ENCODE measurements at places on chromosomes 3 and 15.

DNA sequence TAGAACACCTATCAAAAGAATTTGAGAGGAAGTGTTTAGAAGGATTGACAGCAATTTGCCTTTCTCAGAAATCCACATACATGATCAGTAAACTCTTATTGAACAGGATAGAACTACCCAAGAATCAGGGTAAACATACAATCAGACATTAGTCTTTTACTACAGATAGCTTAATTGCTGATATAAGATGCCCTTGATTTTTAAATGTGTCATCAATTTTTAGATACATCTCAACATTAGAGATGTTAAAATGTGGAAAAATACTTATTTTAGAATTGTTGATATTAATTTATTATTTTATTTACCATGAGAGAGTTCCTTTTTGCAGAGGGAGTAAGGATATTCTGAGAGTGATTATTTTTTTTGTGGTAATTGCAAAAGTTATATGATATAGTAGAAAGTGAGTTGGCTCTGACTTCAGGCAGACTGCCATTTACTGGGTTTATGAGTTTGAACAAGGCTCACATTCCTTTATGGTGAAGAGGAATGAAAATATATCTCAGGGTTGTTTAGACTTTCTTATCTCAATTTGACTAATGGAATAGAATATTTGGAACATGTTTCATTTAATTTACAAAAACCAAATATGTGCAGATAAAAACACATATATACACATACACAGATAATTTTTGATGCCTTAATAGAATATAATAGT lies 302.8 kb upstream of the GOLIM4 start:
- DNase-seq: no peak

DNA sequence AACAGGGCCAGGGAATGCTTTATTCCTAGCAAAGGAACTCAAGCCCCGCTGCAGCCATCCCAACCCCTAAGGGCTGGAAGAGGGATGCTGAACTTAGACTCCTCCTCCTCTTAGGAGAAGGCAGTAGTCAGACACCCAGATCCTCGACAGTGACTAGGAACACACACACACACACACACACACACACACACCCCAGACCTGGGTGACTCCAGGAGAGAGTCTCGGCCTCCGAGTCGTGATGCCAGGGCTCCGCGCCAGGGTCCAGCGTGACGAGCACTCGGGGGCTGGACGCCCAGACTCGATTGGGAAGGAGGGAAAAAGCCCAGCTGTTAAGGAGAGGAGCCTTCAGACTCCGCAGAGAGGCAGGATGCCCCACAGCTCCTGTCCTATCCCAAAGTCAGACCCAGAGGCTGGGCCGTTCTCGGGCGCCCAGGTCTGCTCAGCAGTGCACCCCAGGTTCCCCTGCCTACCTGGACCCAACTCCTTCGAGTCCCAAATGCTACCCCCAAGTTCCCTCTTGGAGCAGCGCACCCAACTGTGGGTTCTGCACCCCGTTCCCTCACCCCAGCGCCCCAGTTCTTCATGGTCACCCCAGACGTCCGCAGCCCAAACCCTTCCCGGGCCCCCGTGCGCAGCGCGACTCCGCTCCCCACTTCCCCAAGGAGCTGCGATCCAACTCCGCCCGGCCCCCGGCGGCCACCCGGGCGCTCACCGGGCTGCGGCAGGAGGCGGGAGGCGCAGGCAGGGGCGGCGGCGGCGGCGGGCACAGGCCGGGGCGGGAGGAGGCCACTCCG lies 421 bp downstream of the BMF start:
- DNase-seq: no peak

DNA sequence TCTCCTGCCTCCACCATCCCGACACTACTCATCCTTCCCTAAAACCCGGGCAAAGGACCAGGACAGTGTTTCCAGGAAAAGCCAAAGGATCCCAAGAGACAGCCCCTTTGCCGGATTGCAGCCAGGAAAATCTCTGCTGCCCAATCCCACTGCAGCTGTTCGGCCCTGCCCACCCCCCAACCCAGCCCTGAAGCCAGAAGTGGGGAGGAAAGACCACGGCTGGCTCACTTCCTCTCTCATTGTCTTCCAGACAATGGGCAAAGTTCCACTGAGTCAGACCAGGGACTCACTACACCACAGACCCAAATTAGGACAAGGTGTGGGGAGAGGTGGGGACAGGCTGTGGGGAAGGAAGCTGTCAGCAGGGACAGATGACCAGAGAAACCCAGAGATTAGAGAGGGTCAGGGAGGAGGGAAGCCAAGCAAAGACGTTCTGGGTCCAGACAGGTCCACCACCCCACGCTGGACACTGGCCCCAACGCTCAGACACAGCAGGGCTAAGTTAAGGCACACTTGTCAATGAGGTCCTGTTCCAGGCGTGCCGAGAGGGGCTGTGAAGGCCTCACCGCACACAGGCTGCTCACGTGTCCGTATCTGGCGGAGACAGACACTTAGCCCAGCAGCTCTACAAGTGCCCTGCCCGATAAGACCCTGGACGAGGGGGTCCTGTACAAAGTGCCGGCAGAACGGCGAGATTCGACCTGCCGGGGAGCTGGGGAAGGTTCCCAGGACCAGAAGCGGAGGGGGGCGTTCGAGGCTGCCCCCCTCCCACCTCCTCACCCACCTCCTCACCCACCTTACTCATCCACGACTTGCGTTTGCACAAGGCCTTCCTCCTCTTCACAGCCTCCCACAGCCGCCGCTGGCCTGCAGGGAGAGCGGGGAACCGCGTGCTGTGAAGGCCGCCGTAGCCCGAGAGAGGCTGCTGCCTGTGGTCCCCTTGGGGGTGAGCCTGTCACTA lies 21.9 kb downstream of the TNK2 start:
- DNase-seq: no peak

GRCh38 chr15:101203029-101203573 lies 48.7 kb downstream of the CHSY1 start:
- DNase-seq: no peak

GRCh38 chr15:89627256-89627970 lies 27.9 kb downstream of the KIF7 start:
- DNase-seq: no peak

DNA sequence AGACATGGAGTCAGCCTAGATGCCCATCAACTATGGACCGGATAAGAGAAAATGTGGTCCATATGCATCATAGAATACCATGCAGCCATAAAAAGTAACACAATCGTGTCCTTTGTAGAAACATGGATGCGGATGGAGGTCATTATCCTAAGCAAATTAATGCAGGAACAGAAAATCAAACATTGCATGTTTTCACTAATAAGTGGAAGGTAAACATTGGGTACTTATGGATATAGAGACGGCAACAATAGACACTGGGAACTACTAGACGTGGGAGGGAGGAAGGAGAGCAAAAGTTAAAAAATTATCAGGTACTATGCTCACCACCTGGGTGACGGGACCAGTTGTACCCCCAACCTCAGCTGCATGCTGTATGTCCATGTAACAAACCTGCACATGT lies 2.5 kb downstream of the PLD1 start:
- DNase-seq: no peak

GRCh38 chr3:24315971-24316370 lies 178.7 kb downstream of the THRB start:
- no peak for DNase-seq

GRCh38 chr15:56168394-56168793 lies 75.3 kb downstream of the RFX7 start:
- DNase-seq: no peak

DNA sequence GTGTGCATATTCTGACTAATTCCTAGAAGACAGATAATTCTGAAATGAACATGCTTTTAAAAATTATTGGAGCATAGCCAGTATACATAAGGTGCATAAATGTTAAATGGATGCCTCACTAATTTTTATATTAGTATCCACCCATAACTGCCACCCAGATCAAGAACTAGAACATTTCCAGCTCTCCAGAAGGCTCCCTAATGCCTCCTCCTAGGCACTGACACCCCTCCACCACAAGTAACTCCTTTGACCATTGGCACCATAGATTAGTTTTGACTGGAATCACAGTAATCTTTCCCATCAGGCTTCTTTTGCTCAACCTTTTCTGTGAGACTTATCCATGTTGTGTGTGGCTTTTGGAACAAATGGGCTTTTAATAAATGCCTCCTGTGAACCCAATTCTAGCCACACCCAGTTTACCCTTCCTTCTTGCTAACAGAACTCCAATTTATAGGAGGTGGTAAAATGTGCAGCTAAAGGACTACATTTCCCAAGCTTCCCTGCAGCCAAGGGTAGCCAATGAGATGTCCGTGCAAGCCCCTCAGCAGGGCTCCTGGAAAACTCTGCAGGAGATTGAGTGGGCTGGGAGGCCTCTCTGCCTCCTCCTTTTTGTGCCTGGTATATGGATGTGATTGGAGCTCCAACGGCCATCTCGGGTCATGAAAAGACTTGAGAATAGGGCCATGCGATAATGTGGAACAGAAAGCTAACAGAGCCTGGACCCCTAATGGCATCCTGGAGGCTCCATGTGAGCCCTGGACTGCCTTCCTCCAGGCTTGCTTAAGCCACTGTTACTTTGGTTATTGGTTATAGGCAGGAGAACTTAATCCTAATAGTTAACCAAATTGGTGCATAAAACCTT lies 322.6 kb upstream of the TLE3 start:
- DNase-seq: peak; percentile 7

DNA sequence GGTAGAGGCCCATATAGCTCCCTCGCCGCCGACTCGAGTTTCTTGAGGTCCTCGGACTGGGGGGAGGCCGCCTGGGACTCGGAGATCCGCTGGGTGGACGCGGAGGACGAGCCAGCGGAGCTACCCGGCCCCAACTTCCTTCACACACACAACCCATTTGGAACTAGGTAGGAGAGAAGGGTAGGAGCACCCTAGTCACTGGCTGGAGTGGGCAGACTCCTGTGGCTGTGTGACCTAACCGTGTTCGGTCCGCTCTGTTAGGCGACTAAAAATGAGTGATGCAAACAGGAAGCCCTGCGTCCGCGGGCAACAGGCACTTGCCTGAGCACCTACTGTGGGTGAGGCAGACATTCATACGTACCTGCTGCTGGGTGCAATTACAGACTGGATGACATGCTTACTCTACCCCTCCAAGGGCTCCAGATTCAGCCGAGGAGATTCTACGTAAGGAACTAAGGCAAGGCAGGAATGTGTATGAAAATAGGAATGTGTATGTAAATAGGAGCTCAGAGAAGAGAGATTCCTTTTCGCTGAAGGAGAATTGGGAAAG lies 4.6 kb upstream of the SIN3A start:
- DNase-seq: no peak

DNA sequence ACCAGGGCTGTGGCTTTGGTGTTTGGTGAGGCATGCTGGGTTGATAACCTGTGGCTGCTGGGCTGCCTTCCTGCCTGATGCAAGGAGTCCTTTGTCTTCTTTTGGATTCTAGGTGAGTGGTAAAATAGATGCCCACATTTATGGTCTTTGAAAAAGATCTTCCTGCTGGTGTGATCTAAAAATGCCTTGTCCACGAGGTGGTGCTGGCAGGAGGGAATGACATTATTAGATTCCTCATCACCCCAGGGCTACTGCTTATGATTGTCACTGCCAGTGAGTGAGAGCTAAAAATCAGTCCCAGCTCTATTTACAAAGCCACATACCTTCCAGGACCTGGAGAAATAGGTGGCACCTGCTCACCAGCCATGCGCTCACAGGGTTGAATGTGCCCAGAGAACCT lies 355.5 kb upstream of the ROPN1 start:
- no peak for DNase-seq

DNA sequence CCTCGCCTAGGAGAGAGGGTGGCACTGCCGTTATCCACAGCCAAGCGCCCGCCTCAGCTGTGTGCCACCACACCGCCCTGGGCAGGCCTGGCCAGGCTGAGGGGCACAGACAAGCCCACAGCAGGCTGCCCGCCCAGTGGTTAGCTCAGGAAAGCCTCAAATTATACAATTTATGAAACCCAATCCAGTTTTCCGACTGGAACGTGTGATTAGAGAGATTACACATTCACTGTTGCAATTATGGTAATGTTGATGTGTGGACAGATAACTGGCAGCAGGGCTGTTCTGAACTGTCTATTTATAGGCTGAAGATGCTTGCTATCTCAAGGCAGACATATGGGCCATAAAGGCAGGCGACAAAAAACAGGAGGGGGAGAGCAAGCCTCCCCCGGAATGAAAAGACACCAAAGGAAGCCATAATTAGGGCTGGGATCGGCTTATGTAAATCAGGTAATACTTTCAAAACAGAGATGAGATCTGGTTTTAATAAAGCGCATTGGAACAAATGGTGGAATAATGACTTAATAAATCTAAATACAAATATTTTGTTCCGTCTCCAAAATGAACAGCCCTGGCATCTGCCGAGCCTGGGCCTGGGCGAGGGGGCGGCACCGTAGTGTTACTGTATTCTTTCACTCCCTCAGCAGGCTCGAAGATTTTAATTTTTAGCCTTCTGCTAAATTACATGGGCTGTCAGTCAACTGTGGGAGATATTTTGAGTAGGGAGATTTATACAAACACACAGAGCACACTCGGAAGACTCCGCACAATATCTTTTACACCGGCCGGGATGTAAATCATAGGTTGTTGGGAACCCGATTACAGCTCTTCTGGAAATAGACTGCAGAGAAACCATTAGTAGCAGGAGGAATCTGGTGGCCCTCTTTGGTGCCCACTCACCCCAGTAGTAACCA lies 103.1 kb upstream of the TLE3 start:
- peak; percentile 84 for DNase-seq

GRCh38 chr3:112333002-112333380 lies at the start of gene CD200:
TSS of gene CD200 (plus strand) at chr3:112333156. CDS start at chr3:112333213, 57 bp downstream.
- DNase-seq: no peak

DNA sequence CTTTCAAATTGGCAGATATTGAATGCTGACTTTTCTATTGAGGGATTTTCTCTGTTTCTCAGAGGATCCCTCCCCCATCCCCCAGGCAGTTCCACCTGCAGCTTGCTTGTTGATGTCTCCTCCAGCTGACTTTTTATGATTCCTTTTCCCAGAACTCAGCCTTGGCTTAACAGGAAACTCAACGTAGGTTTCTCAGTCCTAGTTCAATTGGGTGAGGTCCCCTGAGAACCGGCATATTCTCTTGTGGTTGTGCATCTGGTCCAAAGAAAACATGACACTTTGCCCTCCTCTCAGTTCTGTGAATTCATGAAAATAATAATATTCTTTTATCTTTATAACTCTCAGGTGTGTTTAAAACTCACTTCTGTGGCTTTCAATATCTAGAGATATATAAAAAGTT lies 1222.1 kb downstream of the OTOL1 start:
- no peak for DNase-seq

GRCh38 chr3:193335031-193335430 lies 43.5 kb downstream of the ATP13A5 start:
- no peak for DNase-seq

DNA sequence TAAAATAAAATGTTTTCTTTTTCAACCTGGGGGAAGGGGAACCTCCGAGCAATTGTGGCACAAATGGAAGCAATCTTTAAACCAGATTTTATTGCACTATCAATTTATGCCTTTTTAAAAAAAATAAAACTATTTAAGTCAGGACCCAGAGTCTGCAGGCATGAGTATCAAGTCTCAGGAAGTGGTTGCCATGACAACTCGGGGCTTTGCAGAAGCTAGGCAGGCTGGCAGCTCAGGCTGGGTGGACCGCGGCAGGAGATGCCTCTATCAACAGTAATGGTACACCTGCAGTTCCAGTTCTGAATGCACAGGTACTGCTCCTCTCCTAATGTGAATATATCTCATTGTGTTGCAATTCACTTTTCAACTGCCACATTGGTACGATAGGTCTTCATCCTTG lies 447.7 kb downstream of the GABRG3 start:
- no peak for DNase-seq

- DNase-seq: no peak
Measured at GRCh38 chr3:129965937-129966336, 8.6 kb upstream of the TRH start.

Measured in NCI-H1694 (cell line).